Activated CD8-positive, alpha-beta memory T cell treated with anti-CD3 and anti-CD28 coated beads for 24 hours (primary cell): ENCODE measurements at places on chromosomes 7 and 10.

GRCh38 chr7:140657891-140658290, 14.9 kb upstream of the ADCK2 start:
- DNase-seq: no peak

GRCh38 chr10:89118091-89118490, 89.0 kb downstream of the CH25H start:
- no peak for DNase-seq

DNA sequence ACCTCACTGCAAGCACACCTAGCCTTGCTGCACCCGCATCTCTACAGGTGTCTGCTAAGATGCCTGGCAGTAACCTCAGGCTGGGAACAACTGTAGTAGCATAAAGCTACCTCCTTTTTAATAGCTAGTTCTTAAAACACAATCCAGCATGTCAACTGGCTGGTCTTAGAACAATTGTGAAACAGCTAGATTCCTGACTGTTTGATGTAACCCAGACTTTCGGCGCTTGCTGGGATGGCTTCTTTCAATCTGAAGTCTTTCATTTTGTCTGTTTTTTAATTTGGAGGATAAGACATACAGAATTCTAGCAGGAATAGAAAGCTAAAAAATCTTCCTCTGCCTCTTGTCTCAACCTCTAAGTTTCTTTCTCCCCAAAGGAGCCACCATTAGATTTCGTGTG, 59.8 kb downstream of the GSDME start:
- DNase-seq: no peak

DNA sequence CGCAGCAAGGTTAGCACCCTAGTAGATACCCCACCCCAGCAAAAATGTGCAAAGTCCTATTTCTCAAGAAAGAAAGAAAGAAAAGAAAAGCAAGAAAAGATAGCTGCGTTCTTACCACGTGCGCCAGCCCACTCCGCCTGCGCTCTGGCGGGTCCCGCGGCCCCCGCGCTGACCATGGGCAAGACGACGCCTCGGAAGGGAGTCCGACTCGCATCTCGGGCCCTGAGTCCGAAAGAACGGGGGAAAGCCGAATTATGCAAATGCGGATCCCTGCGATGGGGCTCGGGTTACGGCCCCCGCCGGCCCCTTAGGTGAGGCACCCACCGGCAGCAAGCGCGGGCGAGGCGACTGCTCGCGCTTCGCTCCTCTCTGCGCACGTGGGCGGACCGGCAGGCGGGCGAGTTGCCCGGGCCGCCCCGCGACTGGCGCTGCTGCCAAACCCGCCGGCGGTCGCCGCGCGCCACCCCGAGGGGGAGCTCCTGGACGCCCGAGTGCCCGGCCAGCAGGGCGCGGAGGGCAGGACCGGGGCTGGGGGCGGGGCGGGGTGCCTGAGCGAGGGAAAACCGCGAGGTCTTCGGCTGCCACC, 2.4 kb upstream of the EGR2 start:
- peak; percentile 88 for DNase-seq
